ENCODE measurements at places on chromosomes 16 and 17.

- DNase-seq: no peak
These were observed 82.2 kb downstream of the PLXDC1 start for GRCh38 chr17:39069114-39069756.

GRCh38 chr16:57104706-57105105, 12.3 kb downstream of the CPNE2 start:
- no peak for DNase-seq

GRCh38 chr17:15912416-15912955, 32.4 kb upstream of the ADORA2B start:
- DNase-seq: no peak

DNA sequence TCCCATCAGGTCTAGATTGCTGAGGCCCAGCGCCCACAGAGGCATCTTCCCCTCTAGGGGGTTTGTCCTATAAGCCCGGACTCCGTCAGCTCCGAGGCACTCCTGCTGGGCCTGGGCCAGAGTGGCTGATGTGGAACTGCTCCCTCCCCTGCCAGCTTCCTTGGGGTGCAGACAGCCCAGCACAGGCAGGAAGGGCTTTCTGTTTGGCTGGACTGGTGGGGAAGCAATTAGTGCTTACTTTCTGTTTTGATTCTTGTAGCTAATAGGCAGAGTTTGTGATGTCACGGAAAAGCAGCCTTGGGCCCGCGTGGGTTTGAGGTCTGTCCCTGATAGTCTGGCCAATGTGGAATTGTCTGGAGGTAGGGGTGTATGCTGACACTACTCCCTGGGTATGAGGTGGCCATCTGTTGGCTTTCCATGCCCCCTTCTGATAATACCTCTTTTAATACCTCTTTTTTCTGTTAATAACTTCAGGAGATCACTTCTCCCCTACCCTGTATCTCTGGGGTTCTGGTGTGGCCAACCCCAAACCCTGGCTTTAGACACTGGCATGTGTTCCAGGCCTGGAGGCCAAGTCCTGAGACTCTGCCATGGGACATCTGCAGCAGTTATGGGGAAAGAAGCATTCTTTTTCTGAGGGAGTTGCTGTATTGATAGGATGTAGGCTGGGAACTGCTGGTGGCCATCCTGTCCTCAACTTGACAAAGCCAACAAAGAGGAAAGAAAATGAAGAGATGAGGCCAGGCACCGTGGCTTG, 190.9 kb downstream of the RAB11FIP4 start:
- no peak for DNase-seq
